Mesenchymal stem cell (in vitro differentiated cells and primary cell): ENCODE measurements at places on chromosomes 3 and 15.

GRCh38 chr3:33658991-33659848 is 58.8 kb downstream of the CLASP2 start:
- H3K4me3 ChIP-seq = no peak overlapping the region
- DNase-seq = peak; percentile 95
- H3K27ac ChIP-seq = peak overlapping the region; percentile 90

GRCh38 chr3:46676601-46677410 is 16.7 kb downstream of the ALS2CL start:
- peaks cover 2% of the 10 kb centered on the region for H3K4me1 ChIP-seq
- H3K36me3 ChIP-seq = no peaks in the 10 kb centered on the region
- DNase-seq = no peak
- H3K27ac ChIP-seq = no peak overlapping the region
- peaks cover 20% of the 10 kb centered on the region for H3K27me3 ChIP-seq
- no peak overlapping the region for H3K4me3 ChIP-seq

GRCh38 chr3:174192471-174192870 is 666.7 kb upstream of the NAALADL2 start:
- no peak for DNase-seq
- no peaks in the 10 kb centered on the region for H3K4me1 ChIP-seq
- H3K4me3 ChIP-seq = no peak overlapping the region
- no peak overlapping the region for H3K27ac ChIP-seq
- no peaks in the 10 kb centered on the region for H3K36me3 ChIP-seq

- H3K36me3 ChIP-seq = no peaks in the 10 kb centered on the region
- no peak overlapping the region for H3K27ac ChIP-seq
- no peak overlapping the region for H3K4me3 ChIP-seq
Measured at GRCh38 chr3:167858865-167859264, 123.3 kb downstream of the SERPINI1 start.

DNA sequence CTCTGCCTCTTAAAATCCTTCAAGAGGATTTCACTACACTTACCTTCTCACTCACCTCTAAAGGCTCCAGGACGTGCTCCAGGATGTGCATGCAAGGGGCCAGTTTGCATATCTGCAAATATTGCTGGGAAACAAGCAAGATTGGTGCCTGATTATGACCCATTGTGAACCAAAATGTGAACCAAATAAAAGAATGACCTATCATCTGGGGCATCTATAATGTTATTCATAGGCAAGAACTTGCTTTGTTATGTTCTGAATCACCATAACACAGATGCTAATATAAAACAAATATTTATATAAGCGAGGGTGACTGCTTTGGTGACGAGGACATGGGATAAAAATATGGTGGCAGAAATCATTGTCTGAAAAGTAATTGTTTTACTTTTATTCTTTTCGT is 5.5 kb downstream of the IL12A start:
- no peaks in the 10 kb centered on the region for H3K27me3 ChIP-seq
- no peak overlapping the region for H3K27ac ChIP-seq
- DNase-seq = no peak
- peaks cover 11% of the 10 kb centered on the region for H3K4me1 ChIP-seq

- no peak for DNase-seq
- peaks cover 36% of the 10 kb centered on the region for H3K36me3 ChIP-seq
- H3K4me1 ChIP-seq = peaks cover 23% of the 10 kb centered on the region
- no peaks in the 10 kb centered on the region for H3K27me3 ChIP-seq
- no peak overlapping the region for H3K27ac ChIP-seq
Measured at GRCh38 chr3:185661772-185662171, 75.7 kb downstream of the SENP2 start.

DNA sequence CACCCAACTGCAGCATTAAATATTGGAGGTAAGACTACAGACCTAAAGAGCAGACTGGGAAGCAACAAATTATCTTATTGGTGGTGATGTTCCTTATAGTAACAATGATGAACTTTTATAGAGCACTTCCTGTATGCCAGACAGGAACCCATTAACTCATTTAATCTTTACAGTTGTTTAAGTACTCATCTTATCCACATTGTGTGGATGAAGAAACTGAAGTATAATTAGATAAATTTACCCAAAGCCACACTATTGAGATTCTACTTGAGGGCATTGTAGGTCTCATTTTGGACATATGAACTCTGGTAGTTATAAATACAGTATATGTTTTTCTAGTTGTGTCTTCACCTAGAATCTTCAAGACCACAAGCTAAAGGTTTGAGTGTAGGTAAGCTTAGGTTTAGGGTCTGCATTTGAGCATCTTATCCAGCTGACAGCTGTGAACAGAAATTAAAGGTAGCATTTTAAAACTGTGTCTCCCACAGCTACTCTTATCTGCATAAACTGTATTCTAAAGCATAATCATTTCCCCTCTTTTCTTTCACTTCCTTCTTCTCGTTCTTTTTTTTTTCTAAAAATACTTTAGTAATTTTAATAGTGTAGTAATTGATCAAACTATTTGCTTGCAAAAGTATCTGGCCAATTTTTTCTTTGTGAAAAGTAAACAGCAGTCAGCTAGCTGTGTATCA is 138.2 kb downstream of the UBE2E2 start:
- H3K36me3 ChIP-seq = no peaks in the 10 kb centered on the region
- no peak overlapping the region for H3K27ac ChIP-seq
- H3K4me3 ChIP-seq = no peak overlapping the region
- DNase-seq = no peak

- no peaks in the 10 kb centered on the region for H3K36me3 ChIP-seq
- H3K27me3 ChIP-seq = no peaks in the 10 kb centered on the region
- no peak overlapping the region for H3K4me3 ChIP-seq
- H3K27ac ChIP-seq = no peak overlapping the region
- H3K4me1 ChIP-seq = no peaks in the 10 kb centered on the region
Measured at GRCh38 chr3:133792171-133792763, 13.3 kb upstream of the SRPRB start.

GRCh38 chr15:101293122-101293521 is 1.9 kb downstream of the SNRPA1 start:
- H3K4me3 ChIP-seq = peak overlapping the region; percentile 100
- peaks cover 32% of the 10 kb centered on the region for H3K36me3 ChIP-seq
- peaks cover 2% of the 10 kb centered on the region for H3K4me1 ChIP-seq
- DNase-seq = peak; percentile 15
- no peaks in the 10 kb centered on the region for H3K27me3 ChIP-seq

DNA sequence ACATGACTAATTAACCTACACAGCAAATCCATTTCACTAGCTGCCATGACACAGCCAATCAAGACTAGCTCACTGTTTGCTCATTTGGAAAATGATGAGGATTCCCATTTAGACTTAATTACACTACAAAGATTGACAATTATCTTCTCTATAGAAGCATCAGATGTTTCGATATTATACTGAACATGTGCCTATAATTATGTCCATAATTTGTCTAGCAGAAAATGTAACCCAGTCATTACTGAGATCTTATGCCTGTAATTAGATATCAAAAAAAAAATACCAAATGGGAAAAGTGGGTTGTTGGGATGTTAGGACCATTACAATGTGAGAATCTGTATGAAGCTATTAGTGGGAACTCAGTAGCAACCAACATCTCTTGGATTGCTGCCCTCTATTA is 344.2 kb upstream of the MCTP2 start:
- no peak overlapping the region for H3K4me3 ChIP-seq
- no peaks in the 10 kb centered on the region for H3K36me3 ChIP-seq
- no peaks in the 10 kb centered on the region for H3K4me1 ChIP-seq
- no peak overlapping the region for H3K27ac ChIP-seq
- no peaks in the 10 kb centered on the region for H3K27me3 ChIP-seq

- H3K27me3 ChIP-seq = no peaks in the 10 kb centered on the region
- H3K27ac ChIP-seq = no peak overlapping the region
- H3K36me3 ChIP-seq = no peaks in the 10 kb centered on the region
- H3K4me1 ChIP-seq = no peaks in the 10 kb centered on the region
Measured at GRCh38 chr3:97871186-97871585, 49.4 kb downstream of the CRYBG3 start.

- no peak overlapping the region for H3K4me3 ChIP-seq
- H3K4me1 ChIP-seq = no peaks in the 10 kb centered on the region
- no peaks in the 10 kb centered on the region for H3K36me3 ChIP-seq
Measured at GRCh38 chr3:136932978-136933772, 24.6 kb upstream of the IL20RB start.

DNA sequence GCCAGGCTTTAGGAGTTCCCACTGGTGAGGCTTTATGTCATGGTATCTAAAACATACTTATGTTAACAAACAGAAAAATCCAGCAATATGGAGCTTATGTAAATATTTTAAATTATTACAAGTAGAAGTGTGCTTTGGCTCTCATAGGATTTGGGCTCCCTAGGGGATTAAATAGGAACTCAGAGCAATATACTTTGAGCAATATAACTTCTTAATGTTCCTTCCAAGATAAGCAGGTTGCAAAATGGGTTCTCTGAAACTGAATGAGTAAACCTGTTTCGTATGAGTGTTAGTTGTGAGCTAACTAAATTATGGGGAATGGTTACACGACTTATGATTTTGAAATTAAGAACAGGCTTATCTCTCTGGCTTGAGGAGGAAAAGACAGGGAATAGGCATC is 366.1 kb upstream of the ZNF385D start:
- H3K27me3 ChIP-seq = no peaks in the 10 kb centered on the region
- H3K27ac ChIP-seq = no peak overlapping the region
- no peaks in the 10 kb centered on the region for H3K36me3 ChIP-seq
- H3K4me1 ChIP-seq = no peaks in the 10 kb centered on the region
- no peak overlapping the region for H3K4me3 ChIP-seq

GRCh38 chr3:58237238-58237940 is at the start of gene ABHD6:
TSS of gene ABHD6 (plus strand) at chr3:58237792. CDS start at chr3:58256587, 18,795 bp downstream.
- no peak within 1 kb of the TSS for H3K27ac ChIP-seq
- peak within 1 kb of the TSS; percentile 84 for H3K4me3 ChIP-seq
- peak; percentile 79 for DNase-seq
- H3K4me1 ChIP-seq = peaks cover 10% of the 10 kb centered on the region
- no peaks in the 10 kb centered on the region for H3K36me3 ChIP-seq

GRCh38 chr3:152243721-152244516 is 24.8 kb upstream of the MBNL1 start:
- no peaks in the 10 kb centered on the region for H3K27me3 ChIP-seq
- no peak overlapping the region for H3K4me3 ChIP-seq
- DNase-seq = no peak
- H3K36me3 ChIP-seq = no peaks in the 10 kb centered on the region
- no peak overlapping the region for H3K27ac ChIP-seq

DNA sequence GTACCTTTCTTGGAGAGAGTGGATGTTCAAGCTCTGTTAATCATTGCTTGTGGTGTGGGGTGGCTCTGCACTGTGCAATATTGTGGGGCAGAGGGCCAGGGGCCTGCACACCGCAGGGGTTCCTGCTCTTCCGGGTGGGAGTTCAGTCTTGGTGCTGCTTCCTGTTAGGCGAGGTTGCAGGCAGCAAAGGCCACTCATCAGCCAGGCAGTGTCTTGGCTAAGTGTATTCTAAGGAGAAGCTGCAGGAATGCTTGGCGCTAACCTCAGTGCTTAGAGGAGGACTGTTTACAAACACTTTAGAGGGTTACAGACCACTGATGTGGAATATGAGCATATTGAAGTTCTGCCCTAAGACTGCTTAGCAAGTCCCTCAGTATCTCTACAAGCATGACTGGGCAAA is 81.7 kb downstream of the CEP63 start:
- DNase-seq = peak; percentile 35
- peaks cover 6% of the 10 kb centered on the region for H3K4me1 ChIP-seq
- no peak overlapping the region for H3K4me3 ChIP-seq
- peak overlapping the region; percentile 46 for H3K27ac ChIP-seq
- no peaks in the 10 kb centered on the region for H3K27me3 ChIP-seq
- H3K36me3 ChIP-seq = peaks cover 9% of the 10 kb centered on the region

GRCh38 chr3:9178697-9179096 is 70.7 kb downstream of the SRGAP3 start:
- H3K27me3 ChIP-seq = no peaks in the 10 kb centered on the region
- no peaks in the 10 kb centered on the region for H3K36me3 ChIP-seq
- no peak overlapping the region for H3K4me3 ChIP-seq
- peaks cover 4% of the 10 kb centered on the region for H3K4me1 ChIP-seq
- DNase-seq = no peak

DNA sequence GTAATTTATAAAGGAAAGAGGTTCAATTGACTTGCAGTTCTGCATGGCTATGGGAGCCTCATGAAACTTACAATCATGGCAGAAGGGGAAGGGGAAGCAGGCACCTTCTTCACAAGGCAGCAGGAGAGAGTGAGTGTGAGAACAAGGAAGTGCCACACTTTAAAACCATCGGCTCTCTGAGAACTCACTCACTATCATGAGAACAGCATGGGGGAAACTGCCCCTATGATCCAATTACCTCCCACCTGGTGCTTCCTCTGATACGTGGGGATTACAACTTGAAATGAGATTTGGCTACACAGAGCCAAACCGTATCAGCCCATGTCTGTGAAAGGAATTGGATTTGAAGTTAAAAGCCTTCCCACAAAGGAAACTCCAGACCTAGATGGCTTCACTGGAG is 39.1 kb downstream of the TKT start:
- no peak for DNase-seq
- H3K36me3 ChIP-seq = peaks cover 4% of the 10 kb centered on the region
- no peak overlapping the region for H3K4me3 ChIP-seq
- H3K4me1 ChIP-seq = no peaks in the 10 kb centered on the region
- H3K27ac ChIP-seq = no peak overlapping the region
